ENCODE measurements at places on chromosomes 1 and 21.

GRCh38 chr1:100249155-100249536 is 488 bp downstream of the DBT start:
- no peak for DNase-seq

DNA sequence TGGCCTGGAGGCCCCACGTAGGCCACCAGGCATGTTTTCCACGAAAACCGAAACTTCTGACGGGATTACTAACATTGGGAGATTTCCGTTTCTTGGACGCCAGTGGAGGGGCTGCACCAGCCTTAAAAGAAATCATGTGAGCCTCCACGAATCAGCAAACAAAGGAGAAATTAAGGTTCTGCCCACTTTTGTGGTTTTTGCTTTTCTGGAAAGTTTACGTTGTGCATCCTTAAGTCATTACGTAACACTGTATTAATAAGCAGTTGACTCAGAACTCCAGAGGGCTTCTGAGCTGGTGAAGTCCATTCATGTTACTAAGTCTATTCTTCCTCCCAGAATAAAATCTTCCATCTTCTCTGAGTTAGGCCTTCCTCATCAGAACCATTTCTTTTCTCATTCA is 168.5 kb downstream of the PSMG1 start:
- no peak for DNase-seq

DNA sequence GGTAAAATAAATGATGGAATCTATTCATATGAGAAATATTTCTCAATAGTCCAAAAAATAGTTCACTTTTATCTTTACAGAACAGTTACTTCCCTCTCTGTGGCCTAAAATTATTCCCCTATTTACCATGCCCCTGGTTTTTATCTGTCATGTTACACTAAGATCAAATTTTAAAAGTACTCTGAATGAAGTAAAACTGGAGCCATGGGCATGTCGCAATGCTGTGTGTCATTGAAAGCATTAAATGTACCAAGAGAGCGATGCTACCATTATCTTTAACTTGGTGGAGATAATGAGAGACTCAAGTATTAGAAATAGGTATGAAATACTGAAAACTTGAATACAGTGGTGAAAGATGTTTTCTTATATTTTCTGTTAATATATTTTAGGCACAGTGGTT is 146.2 kb downstream of the KCNT2 start:
- DNase-seq = no peak

GRCh38 chr1:33219886-33220661 is 36.2 kb upstream of the ZNF362 start:
- DNase-seq = no peak

GRCh38 chr1:119276558-119276957 is 92.0 kb upstream of the HAO2 start:
- DNase-seq = no peak

GRCh38 chr1:14773396-14774025 is 175.0 kb downstream of the KAZN start:
- DNase-seq = no peak

DNA sequence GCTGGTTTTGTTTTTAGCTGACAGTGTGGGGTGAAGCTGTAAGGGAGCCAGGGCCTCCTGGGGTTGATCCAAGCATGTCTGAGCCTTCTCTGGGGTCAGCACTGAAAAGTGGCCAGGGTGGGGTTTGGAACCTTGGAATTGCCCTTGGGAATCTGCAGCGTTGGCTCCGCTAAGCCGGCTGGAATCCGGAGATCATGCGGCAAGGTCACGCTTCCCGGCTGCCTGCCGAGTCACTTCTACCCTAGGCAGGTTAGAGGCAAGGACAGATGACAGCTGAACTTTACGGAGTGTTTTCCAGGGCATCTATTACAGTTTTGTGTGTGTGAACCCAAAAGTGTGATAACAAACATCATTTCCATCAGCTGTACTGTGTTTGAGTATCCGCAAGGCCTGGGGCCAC is 17.1 kb downstream of the ABCG1 start:
- no peak for DNase-seq

GRCh38 chr1:84957966-84958365 is 38.9 kb downstream of the MCOLN2 start:
- DNase-seq = no peak

GRCh38 chr1:30761381-30762151 is 4.0 kb upstream of the LAPTM5 start:
- no peak for DNase-seq

DNA sequence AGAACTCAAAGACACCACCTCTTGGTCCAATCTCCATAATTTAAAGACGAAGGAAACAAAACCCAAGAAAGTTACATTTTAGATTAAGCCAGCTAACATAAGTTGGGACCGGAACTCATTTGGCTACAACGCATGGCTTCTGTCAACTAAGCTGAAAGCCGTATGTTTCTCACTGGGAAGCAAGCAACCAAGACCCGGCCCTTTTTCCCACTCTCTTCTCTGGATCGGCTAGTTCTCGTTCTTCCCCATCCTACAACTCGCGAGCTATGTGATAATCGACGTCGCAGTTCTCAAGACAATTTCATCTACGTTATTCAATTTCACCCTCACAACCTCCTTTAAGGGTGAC is 601 bp downstream of the CCT8 start:
- no peak for DNase-seq

DNA sequence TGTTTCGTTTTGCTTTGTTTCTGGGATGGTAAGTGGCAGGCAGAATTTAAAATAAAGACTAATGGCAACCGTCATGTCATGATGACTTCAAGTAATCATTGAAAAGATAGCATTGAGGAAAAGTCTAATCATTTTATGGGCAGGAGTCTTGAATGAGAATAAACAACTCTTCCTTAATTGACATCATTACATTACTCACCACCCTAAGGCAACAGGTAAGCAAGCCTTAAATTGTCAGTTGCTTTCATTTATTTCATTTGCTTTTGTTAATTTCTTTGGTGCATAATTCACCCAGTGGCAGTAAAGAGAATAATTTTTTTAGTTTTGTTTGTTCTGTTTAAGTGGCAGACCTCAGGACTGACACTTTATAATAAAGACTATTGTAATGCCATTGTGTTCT is 669.0 kb downstream of the RWDD3 start:
- DNase-seq = no peak

DNA sequence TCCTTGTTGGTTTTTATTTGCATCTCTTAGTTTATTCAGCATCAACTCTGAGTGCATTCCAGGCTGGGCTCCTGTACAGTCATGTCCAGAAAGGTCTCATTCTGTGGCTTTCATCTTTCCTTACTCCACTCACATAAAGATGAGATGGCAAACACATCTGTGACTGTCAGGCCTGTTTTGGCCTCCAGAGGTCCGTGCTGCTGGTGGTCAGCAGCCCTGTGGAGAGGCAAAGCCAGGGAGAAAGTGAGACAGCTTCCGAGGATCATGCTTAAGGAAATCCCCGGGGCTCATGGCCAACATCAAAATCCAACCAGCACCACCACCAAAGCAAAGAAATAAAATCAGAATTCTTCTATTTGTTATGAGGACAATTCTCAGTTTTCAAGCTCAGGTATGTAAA is 96.1 kb upstream of the HIVEP3 start:
- DNase-seq = no peak

- no peak for DNase-seq
Measured at GRCh38 chr1:243293941-243294722, 38.3 kb downstream of the SDCCAG8 start.

- no peak for DNase-seq
Measured at GRCh38 chr1:166952002-166952746, 23.2 kb downstream of the ILDR2 start.

DNA sequence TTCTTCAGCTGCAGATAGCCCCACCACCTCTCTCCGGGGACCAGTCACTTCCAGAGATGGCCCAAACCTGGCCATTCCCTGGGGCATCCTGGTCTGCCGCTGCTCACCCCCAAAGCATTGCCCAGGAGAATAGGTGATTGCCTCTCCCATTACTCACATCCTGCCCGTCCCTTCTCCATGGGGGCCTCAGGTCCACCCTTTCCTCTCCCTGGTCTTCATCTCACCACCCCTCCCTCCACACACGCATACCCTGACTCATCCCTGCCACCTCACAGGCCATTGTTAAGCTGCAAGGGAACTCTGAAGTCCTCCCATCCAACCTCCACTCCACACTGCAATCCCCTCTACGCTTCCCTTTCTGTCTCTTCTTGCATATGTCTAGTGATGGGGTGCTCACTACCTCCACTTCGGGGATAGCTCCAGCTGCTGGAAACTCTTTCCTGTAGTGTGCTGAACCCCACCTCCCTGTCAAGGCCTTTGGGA is at the start of gene PLEKHG5:
TSS of gene PLEKHG5 (minus strand) at position 188 of the 483 bp plus-strand sequence. CDS start 14,096 bp downstream, outside the sequence.
- no peak for DNase-seq

- DNase-seq = no peak
Measured at GRCh38 chr1:209380420-209380819, 203.1 kb upstream of the CAMK1G start.

DNA sequence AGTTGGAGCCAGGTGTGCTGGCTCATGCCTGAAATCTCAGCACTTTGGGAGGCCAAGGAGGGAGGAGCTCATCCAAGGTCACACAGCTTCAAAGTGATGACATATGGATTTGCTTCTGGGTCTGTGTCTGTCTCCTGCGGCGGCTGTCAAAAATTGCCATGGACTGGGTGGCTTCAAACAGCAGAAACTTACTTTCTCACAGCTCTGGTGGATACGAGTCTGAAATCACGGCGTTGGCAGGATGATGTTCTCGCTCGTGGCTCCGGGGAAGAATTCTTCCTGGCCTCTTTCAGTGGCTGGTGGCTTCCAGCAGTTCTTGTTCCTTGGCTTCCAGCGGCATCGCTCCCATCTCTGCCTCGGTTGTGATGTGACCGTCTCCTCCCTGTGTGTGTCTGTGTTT is 314.8 kb upstream of the C1orf174 start:
- DNase-seq = peak; percentile 27

GRCh38 chr1:57281324-57281723 is 142.5 kb downstream of the DAB1 start:
- DNase-seq = peak; percentile 43

GRCh38 chr1:93638307-93638847 is 43.3 kb downstream of the BCAR3 start:
- DNase-seq = no peak

DNA sequence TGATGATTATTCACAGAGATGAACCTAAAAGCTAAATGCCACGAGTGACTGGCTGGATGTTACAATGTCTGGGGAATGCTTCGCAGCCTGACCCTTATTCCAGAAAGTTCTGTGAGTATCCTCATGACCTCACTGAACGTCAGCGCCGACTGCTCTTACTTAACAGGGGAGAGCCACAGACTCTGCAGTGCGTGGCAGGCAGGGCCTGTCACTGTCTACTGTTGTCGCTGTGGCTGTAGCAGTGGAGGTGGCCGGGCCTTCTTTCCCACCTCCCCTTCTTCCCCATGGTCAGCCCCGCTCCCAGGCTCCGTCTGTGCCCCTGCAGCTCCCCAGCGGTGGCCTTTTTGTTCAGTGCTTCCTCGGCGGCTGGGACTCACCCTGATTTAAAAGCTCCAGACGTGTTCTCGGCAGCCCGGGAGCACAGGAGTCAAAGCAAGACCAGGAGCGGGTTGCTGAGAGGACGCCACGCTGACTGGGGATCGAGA is 52.2 kb upstream of the TARBP1 start:
- no peak for DNase-seq

All from liver (tissue), 10 donors.